ENCODE measurements at places on chromosomes 5 and 9.

DNA sequence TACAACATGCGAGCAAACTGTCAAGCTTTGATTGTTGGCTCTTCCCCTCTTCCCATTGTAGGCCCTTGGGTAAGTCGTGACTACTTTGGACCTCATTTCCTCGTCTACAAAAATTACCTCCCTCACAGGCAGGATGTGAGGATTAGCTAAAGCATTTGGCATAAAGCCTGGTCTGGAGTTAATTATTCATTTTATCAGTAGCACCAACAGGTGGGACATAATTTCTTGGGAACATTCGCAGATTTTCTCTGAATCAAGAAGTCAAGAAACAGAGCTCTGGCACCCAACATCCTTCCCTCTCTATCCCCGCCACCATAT is 39.9 kb upstream of the SEMA6A start:
- no peak for DNase-seq

DNA sequence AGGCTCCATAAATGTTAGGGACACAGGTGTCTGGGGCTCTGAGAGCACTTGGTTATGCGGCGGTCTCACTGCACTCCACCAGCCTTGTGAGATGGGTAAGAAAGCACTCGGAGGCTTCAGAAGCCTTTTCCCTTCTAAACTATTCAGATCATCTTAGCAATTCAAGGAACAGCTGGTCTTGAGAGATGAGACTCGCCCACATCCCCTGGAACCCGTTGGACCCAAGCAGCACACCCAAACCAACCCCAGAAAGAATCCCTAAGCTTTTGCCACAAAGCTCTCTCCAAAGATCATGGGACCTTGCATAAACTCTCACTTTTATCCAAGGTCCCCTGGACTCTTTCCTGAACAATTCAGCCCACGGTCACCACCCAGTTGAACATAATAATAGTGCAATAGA is 90.2 kb downstream of the RAPGEF1 start:
- no peak for DNase-seq

GRCh38 chr5:8961956-8962355 is 583.9 kb downstream of the SEMA5A start:
- no peak for DNase-seq

- DNase-seq = no peak
Measured at GRCh38 chr9:1918622-1919021, 96.5 kb upstream of the SMARCA2 start.

- no peak for DNase-seq
Measured at GRCh38 chr5:406041-406440, 36.9 kb upstream of the EXOC3 start.

- no peak for DNase-seq
Measured at GRCh38 chr5:115588640-115589039, 13.6 kb downstream of the TICAM2 start.

Data from NCI-H1694 treated with DMSO at 0.1 percent for 48 hours (cell line).